ENCODE measurements at places on chromosomes 16 and 17. TPM values are rescaled to one million over a fixed set of nuclear protein-coding genes. Genes with fewer than 3 reads are reported as not detected.

C17orf58 gene
- total RNA-seq: 6.4 TPM

SMIM5 gene
- total RNA-seq: 54.9 TPM

KRTAP2-3 gene
- total RNA-seq: not detected

SRSF1 gene
- 162 TPM for total RNA-seq

BTBD17 gene
- total RNA-seq: not detected

TEKT1 gene
- not detected for total RNA-seq

DNA sequence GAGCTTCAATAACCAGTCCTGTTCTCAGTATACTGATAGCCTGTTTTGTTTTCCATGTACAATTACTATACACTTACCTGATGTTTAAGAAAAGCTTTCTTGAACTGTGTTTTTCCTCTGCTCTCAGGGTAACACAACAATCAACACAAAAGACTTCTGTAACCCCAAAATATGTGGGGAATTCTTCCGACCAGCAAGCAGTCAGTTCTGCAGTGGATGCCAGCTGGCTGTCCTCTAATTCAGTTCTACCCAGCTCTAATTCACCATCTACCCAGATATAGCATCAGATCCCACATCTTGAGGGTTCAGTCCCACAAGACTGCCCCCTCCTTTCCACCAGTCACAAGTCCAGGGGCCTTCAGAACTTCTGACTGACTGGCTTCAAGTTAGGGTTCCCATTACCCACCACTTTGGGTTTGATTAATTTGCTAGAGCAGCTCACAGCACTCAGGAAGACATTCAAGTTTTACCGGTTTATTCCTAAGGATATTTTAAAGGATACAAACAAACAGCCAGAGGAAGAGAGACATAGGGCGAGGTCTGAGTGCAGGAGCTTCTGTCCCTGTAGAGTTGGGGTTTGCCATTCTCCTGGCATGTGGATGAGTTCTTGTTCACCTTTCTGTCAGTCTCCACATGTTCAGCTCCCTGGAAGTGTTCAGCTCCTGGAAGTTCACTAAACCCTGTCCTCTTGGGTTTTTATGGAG, 178.2 kb downstream of the CHD9 start:
- H3K4me3 ChIP-seq: no peak overlapping the region
- no peaks in the 10 kb centered on the region for H3K4me1 ChIP-seq
- no peaks in the 10 kb centered on the region for H3K27me3 ChIP-seq
- H3K36me3 ChIP-seq: peaks cover 51% of the 10 kb centered on the region
- no peak overlapping the region for H3K27ac ChIP-seq

DNA sequence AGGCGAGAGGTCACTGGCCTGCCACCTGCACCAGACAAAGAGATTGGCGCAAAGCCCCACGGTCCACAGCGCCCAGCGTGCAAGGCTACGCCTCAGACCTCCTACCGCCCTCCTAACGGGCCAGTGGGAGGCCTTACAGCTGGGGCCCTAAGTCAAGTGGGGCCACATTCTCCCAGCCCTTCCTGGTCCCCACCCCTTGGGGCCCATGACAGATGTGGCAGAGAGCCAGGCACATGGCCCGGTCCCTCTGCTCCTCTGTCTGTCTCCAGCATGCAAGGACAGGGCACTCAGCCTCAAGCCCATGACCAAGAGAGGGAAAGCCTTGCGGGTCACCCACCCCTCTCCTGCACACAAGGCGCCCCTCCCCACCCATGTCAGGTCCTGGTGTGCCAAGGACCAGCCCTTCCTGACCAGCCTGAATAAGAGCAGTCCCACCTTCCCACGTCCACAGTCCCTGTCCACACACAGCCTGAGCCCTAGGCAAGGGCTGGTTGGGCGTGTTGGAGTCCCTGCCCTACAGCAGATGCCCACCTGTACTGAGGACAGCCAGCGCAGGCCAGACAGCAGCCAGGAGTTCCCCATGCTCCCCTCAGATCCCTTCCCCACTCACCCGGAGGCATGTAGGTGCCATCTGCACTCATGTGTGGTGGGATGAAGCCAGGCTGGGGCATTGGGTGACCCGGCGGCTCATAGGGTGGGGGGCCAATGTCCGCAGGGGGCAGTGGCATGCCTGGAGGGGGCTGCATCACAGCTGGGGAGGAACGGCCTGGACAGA, 25.3 kb downstream of the CDIP1 start:
- H3K27ac ChIP-seq: no peak overlapping the region
- no peaks in the 10 kb centered on the region for H3K27me3 ChIP-seq
- H3K36me3 ChIP-seq: peaks cover 19% of the 10 kb centered on the region
- peaks cover 14% of the 10 kb centered on the region for H3K4me1 ChIP-seq

- no peak for DNase-seq
- H3K4me3 ChIP-seq: no peak overlapping the region
- no peaks in the 10 kb centered on the region for H3K36me3 ChIP-seq
- no peaks in the 10 kb centered on the region for H3K27me3 ChIP-seq
- no peak overlapping the region for H3K27ac ChIP-seq
Measured at GRCh38 chr17:44362459-44362948, 1.1 kb downstream of the FAM171A2 start.

- H3K27ac ChIP-seq: no peak overlapping the region
- no peaks in the 10 kb centered on the region for H3K4me1 ChIP-seq
- no peak for DNase-seq
- H3K27me3 ChIP-seq: no peaks in the 10 kb centered on the region
- H3K36me3 ChIP-seq: no peaks in the 10 kb centered on the region
Measured at GRCh38 chr16:55453909-55454308, 25.1 kb upstream of the MMP2 start.

DNA sequence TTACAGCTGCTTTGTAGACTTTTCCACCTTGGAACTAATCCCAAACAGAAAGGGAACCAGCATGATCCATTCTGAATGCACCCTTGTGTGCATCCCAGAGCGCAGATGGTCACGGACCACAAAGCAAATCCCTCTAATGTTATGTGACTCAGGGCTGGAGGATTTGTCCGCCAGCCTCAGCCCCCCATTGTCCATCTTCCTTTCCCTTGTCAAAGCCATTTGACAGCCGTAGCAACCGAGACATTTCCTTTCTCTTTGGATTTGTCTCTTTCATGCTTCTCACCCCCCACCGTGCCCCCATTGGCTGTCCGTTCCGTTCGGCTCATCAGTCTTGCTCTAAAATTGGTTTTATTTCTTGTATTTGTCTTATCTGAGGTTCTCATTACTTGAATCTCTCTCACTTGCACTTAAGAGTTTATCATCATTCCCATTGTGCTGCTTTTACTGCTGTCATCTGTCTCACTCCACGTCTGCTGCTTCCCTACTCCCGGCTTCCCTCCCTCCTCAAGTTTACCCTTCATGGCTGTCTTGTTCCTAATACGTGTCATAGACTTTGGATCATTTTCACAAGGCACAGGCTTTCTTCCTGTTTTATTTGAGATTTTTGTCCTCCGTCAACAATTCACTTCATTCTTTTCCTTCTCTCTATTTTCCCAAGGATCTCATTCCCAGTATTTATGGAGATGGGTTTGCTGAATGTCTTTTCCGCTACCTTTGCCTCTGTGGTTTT, 163.4 kb upstream of the ERCC4 start:
- no peaks in the 10 kb centered on the region for H3K36me3 ChIP-seq
- H3K27ac ChIP-seq: no peak overlapping the region
- no peaks in the 10 kb centered on the region for H3K27me3 ChIP-seq

DNA sequence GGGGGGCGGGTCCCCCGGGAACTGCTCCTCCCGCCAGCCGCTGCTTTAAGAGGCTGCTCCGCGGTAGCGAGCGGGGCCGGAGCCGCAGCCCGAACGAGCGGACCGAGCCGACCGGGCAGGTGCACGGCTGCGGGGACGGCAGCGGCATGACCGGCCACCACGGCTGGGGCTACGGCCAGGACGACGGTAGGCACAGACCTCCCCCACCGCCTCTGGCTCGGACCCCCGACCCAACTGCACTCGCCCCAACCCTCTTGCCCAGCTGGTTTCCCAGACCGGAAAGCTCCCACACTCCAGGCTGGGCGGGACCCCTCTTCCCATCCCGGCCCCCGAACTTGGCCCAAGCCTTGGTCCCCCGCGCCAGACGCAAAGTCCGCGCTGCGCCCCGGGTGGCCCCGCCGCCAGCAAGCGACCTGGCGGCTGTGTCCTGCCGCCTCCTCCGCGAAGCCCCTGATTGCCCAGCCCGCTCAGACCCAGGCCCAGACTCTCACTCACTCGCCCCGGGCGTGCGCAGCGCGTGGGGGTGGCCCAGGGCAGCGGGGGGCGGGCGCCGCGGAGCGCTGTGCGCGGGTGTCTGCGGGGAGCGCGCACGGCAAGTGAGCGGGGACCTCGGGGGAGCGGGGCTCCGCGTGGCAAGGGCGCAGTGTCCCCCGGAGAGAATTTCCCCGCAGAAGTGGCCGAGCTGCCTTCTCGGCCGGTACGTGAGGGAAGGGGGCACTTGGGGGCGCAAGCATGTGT, at the start of gene CA7:
CA7 (plus strand) TSS at position 73 of the 738 bp plus-strand sequence; CDS start at position 147, 74 bp downstream.
- no peak within 1 kb of the TSS for H3K27ac ChIP-seq
- peaks cover 5% of the 10 kb centered on the region for H3K27me3 ChIP-seq
- DNase-seq: no peak
- peak within 1 kb of the TSS; percentile 6 for H3K4me3 ChIP-seq

DNA sequence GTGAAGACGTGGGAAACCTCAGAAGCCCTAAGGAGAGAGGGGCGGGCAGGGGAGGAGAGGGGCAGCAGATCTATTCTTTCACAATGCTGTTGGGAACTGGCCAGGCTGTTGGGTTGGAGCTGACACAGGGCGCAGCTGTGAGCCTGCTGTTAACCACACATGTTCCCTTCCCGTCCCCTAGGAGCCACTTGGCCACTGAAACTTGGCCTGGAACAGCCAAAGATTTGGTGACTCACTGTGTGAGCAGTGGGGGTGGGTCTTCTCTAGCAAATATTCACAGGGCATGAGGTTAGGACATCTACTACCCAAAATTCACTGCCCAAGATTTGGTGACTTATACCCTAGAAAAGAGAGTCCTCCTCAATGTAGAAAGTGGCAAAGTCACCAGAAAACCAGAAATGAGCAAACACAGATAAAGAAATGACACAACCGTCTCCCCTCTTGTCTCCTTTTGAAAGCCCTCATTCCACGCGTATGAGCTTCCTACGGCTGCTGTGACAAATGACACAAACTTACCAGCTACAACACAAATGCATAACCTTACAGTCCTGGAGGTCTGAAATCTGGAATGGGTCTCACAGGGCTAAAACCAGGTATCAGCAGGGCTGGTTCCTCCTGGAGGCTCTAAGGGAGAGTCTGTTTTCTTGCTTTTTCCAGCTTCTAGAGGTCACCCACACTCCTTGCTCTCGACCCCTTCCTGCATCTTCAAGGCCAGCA, 6.3 kb downstream of the TBC1D16 start:
- H3K27me3 ChIP-seq: no peaks in the 10 kb centered on the region
- H3K4me1 ChIP-seq: peaks cover 64% of the 10 kb centered on the region
- H3K36me3 ChIP-seq: no peaks in the 10 kb centered on the region
- no peak for DNase-seq

DNA sequence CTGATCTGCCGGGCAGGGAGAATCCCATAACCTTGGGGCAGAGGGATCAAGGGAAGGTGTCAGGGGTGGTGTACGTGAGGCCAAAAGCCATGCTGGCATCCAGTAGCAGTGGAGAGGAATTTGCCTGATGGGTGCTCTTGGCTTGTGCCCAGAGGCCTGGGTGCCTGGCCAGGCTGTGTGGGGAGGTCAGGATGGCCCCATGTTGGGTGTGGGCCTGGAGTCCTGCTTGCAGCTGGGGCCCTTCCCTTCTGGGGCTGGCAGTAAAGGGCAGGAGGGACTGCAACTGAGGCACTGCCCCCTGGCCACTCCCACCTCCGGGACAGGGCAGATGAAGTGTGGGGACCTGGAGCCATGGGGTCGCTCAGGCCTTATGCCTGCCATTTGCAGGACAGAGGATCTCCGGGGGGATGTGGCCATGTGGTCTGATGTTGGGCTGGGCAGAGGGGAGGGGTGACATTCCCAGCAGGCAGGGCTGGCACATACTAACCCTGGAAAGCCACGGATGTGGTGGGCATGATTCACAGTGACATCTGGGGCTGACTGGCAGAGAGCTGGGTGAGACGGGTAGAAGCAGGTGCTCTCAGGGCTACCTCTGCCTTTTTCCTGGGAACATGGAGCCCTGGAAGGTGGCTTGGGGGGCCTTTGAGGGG, 3.5 kb downstream of the FMNL1 start:
- no peaks in the 10 kb centered on the region for H3K36me3 ChIP-seq
- H3K4me3 ChIP-seq: no peak overlapping the region
- H3K4me1 ChIP-seq: peaks cover 4% of the 10 kb centered on the region
- no peaks in the 10 kb centered on the region for H3K27me3 ChIP-seq

DNA sequence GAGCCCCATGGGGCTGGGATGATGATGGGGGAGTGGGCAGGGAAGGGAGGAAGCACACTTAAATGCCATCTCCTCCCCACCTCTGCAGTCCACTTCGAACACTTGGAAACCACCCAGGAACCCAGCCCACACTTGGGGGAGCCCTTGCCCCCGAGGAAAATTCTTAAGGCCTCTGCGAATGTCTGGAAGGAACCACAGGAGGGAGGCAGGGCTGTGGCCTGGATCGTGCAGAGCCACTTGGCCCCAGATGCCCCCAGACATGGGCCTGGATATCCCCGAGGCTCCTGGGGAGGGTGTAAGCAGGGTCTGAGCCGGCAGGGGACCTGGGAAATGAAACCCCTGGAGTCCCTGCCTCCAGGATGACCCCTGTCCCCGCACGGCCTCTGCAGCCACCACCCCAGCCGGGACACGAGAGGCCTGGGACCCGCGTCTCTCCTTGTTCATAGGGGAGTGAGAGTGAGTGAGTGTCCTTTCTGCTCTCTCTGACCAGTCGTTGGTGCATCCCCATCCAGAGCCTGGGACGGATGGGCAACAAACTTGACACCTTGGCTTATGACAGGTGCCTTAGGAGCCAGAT, 11.8 kb upstream of the MTSS2 start:
- no peaks in the 10 kb centered on the region for H3K36me3 ChIP-seq
- DNase-seq: no peak
- H3K27me3 ChIP-seq: no peaks in the 10 kb centered on the region
- H3K4me1 ChIP-seq: peaks cover 13% of the 10 kb centered on the region
- no peak overlapping the region for H3K27ac ChIP-seq

GRCh38 chr16:78890373-78890895, 710.1 kb downstream of the MAF start:
- H3K4me3 ChIP-seq: no peak overlapping the region
- H3K36me3 ChIP-seq: no peaks in the 10 kb centered on the region
- no peaks in the 10 kb centered on the region for H3K27me3 ChIP-seq
- DNase-seq: no peak

DNA sequence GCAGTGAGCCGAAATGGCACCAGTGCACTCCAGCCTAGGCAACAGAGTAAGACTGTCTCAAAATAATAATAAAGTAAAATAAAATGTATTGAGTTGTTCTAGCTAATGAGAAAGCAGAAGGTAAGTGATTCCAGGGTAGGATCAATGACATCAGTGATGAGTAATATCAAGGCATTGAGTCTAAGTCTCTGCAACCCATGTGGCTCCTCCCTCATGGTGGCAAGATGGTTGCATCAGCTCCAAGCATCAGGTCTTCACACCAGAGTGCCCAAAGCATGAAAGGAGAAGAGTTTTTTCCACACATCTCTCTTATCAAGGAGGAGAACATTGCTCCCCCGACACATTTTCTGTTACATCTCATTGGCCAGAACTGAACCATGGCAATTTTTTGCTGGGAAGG, 34.8 kb upstream of the GAS7 start:
- H3K36me3 ChIP-seq: no peaks in the 10 kb centered on the region
- DNase-seq: no peak
- no peak overlapping the region for H3K4me3 ChIP-seq
- no peaks in the 10 kb centered on the region for H3K4me1 ChIP-seq
- no peaks in the 10 kb centered on the region for H3K27me3 ChIP-seq

GRCh38 chr17:59684967-59685366, 22.3 kb downstream of the PTRH2 start:
- H3K4me3 ChIP-seq: no peak overlapping the region
- H3K36me3 ChIP-seq: peaks cover 88% of the 10 kb centered on the region
- no peaks in the 10 kb centered on the region for H3K4me1 ChIP-seq
- H3K27ac ChIP-seq: no peak overlapping the region
- no peaks in the 10 kb centered on the region for H3K27me3 ChIP-seq

GRCh38 chr17:46115699-46116098, 77.5 kb downstream of the KANSL1 start:
- no peak overlapping the region for H3K27ac ChIP-seq
- no peaks in the 10 kb centered on the region for H3K27me3 ChIP-seq
- no peaks in the 10 kb centered on the region for H3K36me3 ChIP-seq
- DNase-seq: no peak
- no peak overlapping the region for H3K4me3 ChIP-seq
- H3K4me1 ChIP-seq: peaks cover 3% of the 10 kb centered on the region

Data from liver (tissue), 10 donors.